ENCODE measurements at places on chromosomes 5 and 9.

DNA sequence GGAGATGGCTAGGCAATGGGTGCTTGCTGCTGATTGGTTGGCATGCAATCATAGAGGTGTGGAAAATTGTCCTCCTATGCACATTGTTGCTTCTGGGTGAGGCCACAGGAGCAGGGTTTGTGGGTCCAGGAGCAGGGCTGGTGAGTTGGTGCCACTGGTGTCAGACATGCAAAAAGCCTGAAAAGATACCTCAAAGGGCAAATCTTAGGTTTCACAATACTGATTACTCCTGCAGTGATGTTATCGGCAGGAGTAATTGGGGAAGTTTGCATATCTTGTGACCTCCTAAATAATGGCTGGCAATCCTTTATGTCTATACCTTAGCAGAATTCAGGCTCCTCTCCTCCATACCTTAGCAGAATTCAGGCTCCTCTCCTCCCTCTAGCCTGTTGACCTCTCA lies 25.2 kb downstream of the SLC25A48 start:
- no peaks in the 10 kb centered on the region for H3K4me1 ChIP-seq
- H3K4me3 ChIP-seq: no peak overlapping the region
- H3K27me3 ChIP-seq: peaks cover 4% of the 10 kb centered on the region
- no peak overlapping the region for H3K27ac ChIP-seq

DNA sequence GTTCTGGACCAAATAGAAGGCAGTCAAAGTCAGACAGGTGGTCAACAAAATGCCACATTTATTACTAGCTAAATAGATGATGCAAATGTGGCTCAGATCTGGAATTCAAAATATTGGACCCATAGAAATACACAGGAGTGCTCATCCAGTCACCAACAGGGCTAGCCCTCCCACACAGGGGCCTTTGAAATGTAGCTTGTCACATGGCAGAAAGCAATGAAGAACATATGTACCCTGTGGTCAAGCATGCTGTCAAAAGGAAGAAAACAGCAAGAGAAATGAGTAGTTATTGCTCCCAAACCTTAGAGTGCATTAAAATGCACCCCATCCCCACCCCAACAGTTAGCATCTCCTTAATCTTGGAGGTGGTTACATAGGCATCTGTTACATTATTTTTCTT lies 20.9 kb upstream of the CCDC112 start:
- H3K36me3 ChIP-seq: no peaks in the 10 kb centered on the region
- no peaks in the 10 kb centered on the region for H3K4me1 ChIP-seq
- no peak overlapping the region for H3K27ac ChIP-seq
- H3K4me3 ChIP-seq: no peak overlapping the region

DNA sequence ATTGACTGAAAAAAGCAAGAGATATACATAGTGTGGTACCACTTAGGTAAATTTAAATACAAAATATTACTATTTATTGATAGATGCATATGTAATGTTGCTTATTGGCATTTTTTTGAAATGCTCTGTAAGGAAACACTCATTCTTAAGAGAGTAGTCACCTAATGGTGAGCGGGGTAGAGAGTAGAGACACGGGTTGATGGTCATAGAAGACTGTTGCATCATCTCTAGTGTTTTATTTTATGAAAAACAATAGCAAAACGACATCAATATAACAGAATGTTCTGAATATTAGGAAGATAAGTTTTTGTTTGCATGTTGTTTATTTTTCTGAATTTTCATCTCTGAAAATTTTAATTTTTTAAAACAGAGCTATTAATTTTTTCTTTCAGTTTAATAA lies 4.0 kb downstream of the SRP19 start:
- H3K27me3 ChIP-seq: no peaks in the 10 kb centered on the region
- H3K4me1 ChIP-seq: peaks cover 28% of the 10 kb centered on the region
- no peak overlapping the region for H3K4me3 ChIP-seq
- H3K27ac ChIP-seq: no peak overlapping the region
- no peak for DNase-seq

DNA sequence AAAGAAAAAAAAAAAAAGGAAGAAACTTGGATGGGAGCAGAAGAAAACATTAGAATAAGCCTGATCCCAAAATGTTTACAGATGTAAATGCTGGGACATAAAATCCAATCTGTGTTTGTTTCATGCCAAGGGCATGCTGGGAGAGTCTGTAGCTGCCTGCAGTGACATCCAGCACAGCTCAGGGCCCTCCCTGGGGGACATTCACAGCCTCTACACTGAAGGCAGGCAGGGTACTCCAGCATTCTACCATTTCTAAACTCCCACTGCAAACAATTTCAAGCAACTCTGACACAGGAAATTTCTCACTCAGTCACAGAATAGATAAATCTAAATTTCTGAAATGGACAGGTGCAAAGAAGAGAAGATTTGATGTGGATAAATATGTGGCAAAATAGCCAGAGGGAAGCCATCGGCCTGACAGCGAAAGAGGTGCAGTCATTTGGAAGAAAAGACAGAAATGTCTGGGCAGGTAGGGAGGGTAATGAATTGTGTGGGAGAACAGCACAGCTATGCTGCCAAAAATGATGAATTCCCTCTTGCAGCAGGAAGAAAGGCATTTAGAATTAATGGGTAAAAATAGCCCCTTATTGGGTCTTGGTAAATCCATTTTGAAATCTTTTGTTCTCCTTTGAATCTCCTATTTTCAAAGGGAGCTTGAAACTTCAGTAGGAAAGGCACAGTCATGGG lies 199.4 kb downstream of the MED10 start:
- H3K27me3 ChIP-seq: no peaks in the 10 kb centered on the region
- H3K4me3 ChIP-seq: no peak overlapping the region
- H3K4me1 ChIP-seq: no peaks in the 10 kb centered on the region
- no peak for DNase-seq
- H3K27ac ChIP-seq: no peak overlapping the region
- no peaks in the 10 kb centered on the region for H3K36me3 ChIP-seq

GRCh38 chr9:25260046-25260445 lies 418.2 kb downstream of the TUSC1 start:
- no peak overlapping the region for H3K4me3 ChIP-seq
- H3K27me3 ChIP-seq: no peaks in the 10 kb centered on the region
- DNase-seq: no peak
- no peak overlapping the region for H3K27ac ChIP-seq
